Common myeloid progenitor, CD34-positive (primary cell): ENCODE measurements at places on chromosomes 3 and 15.

DNA sequence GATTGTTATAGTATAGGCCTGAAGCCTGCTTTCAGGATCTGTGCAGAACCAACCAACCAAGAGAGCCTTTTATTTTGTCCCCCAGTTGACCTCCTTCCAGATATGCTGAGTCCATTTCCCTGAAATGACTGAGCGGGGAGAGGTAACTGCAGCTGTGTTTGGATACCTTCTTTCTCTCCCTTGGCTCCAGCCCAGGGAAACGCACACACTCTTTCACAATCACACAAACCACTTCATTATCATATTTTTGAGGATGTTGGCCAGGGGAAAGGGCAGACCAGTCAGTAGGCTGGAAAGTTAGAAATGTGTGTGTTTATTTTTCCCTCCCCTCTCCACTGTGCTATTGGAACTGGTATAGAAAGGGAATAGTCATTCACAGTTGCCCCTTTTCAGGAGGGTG, 417.7 kb upstream of the TBL1XR1 start:
- H3K4me3 ChIP-seq = no peak overlapping the region
- H3K27ac ChIP-seq = no peak overlapping the region
- DNase-seq = peak; percentile 43
- no peaks in the 10 kb centered on the region for H3K27me3 ChIP-seq

- no peak overlapping the region for H3K4me3 ChIP-seq
- H3K36me3 ChIP-seq = no peaks in the 10 kb centered on the region
- H3K4me1 ChIP-seq = no peaks in the 10 kb centered on the region
- DNase-seq = no peak
- no peaks in the 10 kb centered on the region for H3K27me3 ChIP-seq
- no peak overlapping the region for H3K27ac ChIP-seq
Observed at GRCh38 chr15:26670116-26670515, 102.8 kb downstream of the GABRB3 start.

DNA sequence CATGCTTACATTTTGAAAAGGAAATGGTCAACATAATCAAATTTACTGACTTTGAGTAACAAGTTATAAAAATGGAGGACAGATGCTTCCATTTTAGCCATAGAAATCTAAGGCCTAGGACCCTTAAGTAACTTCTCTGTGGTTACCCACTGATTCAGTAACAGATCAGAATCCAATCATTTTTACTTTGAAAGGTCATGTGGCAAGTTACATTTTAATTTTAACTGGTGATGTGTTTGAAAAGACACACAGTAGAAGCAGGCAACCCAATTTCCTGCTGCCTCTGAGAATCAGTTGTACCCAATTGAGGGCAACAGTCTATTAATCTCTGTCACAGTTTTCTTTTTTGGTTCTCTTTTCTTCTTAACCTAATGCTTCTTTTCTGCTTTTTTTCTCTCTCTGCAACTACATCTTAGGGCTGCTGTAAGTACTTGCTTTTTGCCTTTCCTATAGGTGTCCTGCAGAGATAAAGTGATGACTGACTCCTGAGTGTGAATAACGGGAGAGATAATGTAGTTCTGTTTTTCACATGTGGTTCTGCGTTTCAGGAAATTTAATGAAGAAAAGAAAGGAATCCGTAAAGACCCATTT, 3.3 kb downstream of the ZWILCH start:
- H3K36me3 ChIP-seq = peaks cover 9% of the 10 kb centered on the region
- no peaks in the 10 kb centered on the region for H3K27me3 ChIP-seq
- no peak overlapping the region for H3K4me3 ChIP-seq
- DNase-seq = peak; percentile 20
- H3K4me1 ChIP-seq = peaks cover 23% of the 10 kb centered on the region

DNA sequence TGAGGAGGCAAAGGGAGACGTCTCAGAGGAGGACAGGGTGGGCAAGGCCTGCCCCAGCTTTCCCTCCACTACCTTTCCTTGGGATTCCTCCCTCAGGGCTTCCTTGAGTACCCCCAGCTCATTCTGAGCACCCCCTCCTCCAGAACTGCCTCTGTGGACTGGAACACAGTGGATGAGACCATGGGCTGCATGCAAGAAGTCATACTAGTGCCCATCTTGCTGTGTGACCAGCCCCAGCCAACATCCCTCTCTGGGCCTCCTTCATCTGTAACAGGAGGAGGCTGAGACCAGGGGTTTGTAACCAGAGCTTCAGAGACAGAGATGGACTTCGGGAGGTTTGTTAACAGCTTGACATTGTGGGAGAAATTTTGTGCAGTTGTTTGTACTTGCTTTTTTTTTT, 25.6 kb downstream of the FEM1B start:
- H3K27me3 ChIP-seq = no peaks in the 10 kb centered on the region
- no peaks in the 10 kb centered on the region for H3K36me3 ChIP-seq
- no peaks in the 10 kb centered on the region for H3K4me1 ChIP-seq

- H3K4me3 ChIP-seq = no peak overlapping the region
- no peak for DNase-seq
- no peaks in the 10 kb centered on the region for H3K36me3 ChIP-seq
- no peaks in the 10 kb centered on the region for H3K27me3 ChIP-seq
- no peak overlapping the region for H3K27ac ChIP-seq
- H3K4me1 ChIP-seq = no peaks in the 10 kb centered on the region
Observed at GRCh38 chr3:41598402-41599126, 363.3 kb downstream of the ULK4 start.
